Activated CD4-positive, alpha-beta T cell treated with anti-CD3 and anti-CD28 coated beads for 36 hours (primary cell): ENCODE measurements at places on chromosomes 3 and 15.

- DNase-seq: peak; percentile 52
Measured at GRCh38 chr3:43770426-43771103, 79.8 kb downstream of the ABHD5 start.

- DNase-seq: no peak
Measured at GRCh38 chr3:185129083-185129482, 23.8 kb downstream of the C3orf70 start.

DNA sequence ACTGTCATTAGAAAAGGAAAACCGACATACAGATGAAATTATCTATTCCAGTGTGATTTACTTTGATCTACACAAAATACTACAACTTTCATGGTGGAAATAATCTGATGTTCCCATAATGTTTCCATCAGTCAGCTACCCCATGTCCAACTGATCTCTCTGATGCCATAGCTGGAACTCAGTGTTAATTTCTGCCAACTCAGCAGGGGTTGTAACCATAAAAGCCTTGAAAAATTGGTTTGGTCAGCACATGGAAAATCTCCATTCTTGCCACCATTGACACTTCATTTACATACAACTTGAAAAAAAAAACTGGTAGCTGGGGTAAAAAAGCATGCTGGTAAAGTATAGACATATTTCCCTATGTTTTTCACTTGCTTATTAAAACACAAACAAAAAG lies 1463.7 kb downstream of the OTOL1 start:
- DNase-seq: no peak

- DNase-seq: peak; percentile 35
Measured at GRCh38 chr3:11290743-11291680, 18.8 kb downstream of the ATG7 start.

GRCh38 chr15:31985607-31986006 lies 44.7 kb upstream of the CHRNA7 start:
- no peak for DNase-seq

DNA sequence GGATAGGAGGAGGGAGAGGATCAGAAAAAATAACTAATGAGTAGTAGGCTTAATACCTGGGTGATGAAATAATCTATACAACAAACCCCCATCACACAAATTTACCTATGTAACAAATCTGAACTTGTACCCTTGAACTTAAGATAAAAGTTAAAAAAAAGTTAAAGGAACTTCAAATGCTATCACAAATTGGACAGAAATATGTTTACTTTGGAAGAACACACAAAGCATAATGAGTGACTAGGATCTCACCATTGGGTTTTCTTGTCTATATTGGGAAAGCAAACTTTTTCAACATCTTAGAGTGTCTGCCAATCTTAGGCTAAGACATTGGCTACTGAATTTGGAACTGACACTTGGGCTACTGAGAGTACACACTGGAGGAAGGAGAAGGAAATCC lies 140.4 kb downstream of the THRB start:
- no peak for DNase-seq

GRCh38 chr3:182605882-182606611 lies 187.3 kb upstream of the ATP11B start:
- no peak for DNase-seq

DNA sequence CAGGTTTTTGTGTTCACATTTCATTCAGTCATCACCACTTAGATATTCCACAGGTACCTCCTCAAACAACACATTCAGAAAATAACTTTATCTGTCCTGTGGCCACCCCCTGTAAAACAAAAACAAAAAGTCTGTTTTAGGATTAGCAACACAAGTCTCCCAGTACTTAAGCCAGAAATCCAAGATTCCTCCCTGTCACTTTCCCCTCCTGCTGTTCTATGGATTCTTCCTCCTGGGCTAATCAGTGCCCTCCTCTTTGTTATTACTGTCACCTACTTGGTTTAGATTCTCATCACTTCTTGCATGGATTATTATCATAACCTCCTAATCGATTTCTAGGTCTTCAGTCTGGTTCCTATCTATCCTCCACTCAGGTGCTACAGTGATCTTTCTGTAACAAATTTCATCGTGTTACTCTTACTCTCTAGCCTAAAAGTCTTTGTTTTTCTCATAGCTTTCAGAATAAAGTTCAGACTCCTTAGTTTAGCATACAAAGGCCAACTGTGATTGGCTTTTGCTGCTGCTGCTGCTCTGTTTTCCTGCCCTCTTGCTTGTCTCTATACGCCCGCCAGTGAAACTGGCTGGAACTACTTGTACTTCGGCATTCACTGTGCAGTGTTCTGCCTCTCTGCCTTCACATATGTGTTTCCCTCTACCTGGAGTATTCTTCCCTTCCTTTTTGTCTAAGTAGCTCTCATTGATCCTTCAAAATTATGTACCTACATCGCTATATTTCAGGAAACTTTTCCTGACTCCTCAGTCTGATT lies 32.2 kb downstream of the PPP2R3A start:
- DNase-seq: no peak

DNA sequence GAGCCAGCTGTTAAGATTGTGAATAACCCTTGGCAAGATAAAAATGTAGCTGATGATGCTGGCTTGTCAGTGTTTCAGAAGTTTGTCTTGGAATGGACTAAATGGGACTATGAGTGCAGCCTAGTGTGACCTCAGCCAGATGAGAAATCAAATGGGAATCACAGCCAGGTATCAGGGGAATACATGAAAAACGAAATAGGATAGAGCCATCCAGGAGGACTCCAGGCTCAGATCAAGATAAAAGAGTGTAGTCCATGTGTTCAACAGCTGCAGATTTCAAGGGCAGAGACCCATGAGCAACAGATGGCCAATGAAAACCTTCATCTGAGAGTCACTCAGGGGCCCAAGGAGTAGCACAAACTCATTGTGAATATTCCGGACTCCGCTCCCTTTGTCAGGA lies 1080.9 kb upstream of the CADM2 start:
- no peak for DNase-seq

DNA sequence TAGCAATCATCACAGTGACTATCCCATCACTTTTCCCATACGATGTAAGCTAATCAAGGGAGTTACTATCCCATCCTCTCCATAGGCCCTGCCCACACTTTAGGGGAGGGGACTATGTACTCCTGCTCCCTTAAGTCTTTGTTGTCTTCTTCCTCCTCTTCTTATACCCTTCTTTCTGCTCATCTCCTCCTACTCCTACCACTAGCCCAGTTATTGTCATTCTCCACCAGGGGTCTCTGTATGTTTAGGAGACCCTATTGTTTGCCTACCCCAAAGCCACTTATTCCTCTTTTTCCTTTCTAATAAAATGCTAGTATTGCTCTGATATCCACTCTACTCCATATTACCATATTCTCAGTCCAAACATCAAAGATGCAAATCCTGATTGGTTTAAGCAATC lies 27.8 kb downstream of the STAC start:
- DNase-seq: no peak

DNA sequence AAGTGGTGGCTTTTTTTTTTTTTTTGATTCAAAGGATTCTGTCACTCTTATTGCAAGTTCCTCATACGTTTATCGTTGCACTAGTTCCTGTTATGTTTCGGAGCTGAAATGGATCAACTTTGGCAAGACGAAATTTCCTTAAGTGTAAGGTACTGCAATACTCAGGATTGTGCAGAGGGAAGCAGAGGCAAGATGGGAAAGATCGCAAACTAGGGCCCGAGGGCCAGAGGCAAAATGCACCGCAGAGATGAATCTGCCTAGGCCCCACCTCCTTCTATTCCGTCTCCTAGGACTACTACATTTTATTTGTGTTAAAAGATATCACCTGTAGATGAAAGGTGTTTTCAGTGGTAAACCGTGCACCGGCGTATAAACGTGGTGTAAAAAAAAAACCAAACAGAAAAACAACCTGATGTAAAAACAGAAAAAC lies 331 bp downstream of the RNU6-1 start:
- DNase-seq: peak; percentile 55

GRCh38 chr3:114078126-114078525 lies 21.6 kb downstream of the QTRT2 start:
- no peak for DNase-seq

DNA sequence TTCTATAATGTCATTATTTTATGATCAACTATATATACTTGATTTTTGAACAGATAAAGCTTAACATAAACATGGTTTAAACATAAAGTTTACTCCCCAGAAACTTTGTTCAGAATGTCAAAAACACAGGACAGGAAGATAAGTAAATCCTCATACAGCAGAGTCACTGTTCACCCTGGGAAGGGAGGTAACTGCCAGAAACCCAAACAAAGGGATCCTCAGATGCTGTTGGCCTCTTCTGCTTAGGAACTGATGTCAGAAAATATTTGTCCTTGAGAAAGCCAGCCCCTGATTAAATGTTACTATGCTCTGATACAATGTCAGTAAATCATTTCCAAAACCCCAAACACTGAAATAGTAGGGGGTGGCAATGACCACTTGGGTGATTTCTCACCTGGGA lies 185.3 kb downstream of the TJP1 start:
- DNase-seq: no peak

DNA sequence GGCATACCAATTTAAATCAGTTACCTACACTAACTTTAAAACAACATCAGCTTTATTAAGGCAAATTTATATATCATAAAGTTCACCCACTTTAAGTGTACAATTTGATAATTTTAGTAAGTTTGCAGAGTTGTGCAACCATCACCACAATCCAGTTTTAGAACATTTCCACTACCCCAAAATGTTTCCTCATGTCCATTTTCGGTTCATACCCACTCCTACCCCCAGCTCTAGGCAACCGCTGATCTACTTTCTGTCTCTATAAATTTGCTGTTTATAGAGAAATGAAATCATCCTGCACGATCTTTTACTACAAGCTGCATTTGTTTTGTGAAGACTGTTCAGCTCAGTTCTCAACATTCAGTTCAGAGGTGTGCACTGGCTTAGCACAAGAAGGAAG lies 31.5 kb upstream of the FAM81A start:
- no peak for DNase-seq

DNA sequence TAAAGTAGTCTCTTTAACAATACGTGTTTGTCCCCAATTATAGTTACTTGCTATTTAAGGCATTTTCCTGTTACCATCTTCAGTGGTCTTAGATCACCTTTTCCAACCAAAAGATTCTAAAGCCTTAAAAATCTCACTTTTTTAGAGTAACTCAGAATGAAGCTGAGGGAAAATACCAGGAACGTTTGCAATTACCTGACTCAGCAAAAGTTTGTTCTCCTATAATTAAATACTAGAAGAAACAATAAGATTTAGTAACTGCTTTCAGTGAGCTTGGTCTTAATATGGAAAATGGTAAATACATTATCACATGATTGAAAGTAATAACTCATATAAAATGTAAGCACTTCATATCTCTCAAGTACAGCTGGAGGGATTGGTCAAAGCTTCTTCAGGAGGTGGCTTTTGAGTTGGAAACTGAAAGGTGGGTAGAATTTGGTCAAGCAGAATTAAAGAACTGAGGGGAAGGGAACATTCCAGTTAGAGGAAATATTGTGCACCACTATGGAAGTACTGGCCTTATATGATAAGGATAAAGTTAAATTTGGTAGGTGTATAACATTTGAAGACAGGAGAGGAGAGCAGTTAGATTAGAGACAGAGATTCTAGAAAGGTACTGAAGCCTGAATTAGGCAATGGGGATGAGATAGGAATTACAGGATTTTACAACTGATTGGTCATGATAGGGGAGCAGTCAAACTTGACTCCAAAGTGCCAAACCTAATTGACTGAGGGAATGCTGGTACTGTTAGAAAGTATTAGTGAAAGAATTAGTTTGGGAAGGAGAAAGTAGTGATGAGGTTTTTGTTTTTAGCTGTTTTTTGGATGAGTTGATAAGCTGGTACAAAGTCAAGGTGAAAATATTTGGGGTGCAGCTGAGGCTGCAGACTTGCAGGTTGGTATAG lies 21.9 kb downstream of the TSC22D2 start:
- no peak for DNase-seq

DNA sequence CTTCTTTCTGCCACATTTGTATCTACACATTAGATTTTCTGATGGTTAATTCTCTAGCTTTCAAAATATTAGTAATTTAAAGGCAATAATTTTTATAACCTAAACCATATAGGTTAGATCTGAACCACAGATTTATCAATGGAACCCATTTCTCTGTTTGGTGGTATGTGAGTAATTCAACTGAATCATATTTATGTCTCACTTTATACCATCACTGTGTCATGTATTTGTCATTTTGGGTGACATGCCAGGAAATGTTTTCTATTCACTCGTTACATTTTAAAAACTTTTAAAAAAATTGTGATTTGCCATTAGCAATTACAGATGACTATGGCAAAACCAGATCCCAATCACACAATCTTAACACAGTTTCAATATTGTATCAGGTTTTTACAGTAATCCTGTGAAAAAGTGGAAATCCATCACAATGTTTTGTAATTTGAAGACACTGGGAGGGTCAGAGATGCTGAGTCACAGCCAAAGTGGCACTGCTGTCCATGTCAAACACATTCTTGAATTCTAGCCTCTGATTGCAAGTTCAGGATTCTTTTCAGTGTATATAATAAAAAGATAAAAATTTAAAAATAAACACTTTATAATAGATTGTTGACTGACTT lies 356.0 kb upstream of the RBMS3 start:
- DNase-seq: no peak

DNA sequence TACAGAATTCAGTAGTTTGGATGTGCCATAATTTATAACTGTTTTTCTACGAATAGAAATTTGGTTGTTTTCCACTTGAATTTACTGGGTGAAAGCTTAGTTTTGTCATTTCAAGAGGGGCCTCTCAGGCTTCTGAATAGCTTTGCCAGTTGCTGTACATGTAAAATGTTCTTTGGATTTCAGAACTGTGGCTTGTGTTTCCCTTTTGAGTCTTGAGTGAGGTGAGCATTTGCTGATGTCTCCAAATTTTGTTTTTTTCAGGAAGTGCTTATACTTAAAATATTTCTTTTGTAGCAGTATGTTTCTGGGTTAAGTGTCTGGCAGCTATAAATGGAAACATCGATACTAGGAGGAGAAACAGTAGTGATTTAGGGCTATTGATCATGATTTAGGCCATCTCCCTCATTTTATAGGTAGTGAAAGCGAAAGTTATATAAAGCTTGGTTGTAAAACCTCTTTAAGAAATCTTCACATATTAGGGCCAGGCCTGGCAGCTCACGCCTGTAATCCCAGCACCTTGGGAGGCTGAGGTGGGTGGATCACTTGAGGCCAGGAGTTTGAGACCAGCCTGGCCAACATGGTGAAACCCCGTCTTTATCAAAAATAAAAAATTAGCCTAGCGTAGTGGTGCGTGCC lies 9.2 kb upstream of the TRAK1 start:
- DNase-seq: no peak

DNA sequence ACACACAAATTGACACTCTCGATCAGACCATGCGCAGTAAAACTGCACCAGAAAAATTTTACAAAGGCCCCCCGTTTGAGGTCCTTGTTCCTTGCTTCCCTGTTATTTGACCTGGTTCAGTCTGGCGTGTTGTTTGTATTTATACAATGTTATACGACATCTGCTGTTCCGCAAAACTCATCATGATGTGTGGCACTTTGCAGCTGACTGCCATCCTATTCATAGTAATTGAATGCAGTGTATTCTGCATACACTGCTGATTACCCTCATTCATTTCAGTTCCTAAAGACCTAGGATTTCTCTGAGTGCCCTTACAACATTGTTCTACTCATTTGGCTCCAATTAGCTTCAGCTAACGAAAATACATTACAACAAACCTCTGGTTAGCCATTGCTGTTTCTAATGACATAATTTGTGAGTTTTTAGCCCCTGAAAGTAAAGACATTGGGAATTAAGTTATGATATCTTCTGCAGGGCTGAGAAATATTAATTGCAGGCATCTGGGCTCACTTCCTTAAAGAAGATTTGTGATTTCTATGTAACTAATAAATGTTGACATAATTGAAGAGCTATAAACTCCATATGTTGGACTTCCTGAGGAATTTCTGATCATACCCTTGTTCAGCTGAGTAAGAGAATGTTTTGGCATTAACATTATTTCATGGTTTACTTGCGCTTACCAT lies 75.7 kb downstream of the C3orf38 start:
- no peak for DNase-seq

- DNase-seq: no peak
Measured at GRCh38 chr3:18544146-18544545, 119.0 kb upstream of the SATB1 start.
